ENCODE measurements at places on chromosomes 6 and 20. TPM values are rescaled to one million over a fixed set of nuclear protein-coding genes. Genes with fewer than 3 reads are reported as not detected.

GRCh38 chr6:111818539-111819226 lies 54.6 kb downstream of the FYN start:
- DNase-seq: no peak

DNA sequence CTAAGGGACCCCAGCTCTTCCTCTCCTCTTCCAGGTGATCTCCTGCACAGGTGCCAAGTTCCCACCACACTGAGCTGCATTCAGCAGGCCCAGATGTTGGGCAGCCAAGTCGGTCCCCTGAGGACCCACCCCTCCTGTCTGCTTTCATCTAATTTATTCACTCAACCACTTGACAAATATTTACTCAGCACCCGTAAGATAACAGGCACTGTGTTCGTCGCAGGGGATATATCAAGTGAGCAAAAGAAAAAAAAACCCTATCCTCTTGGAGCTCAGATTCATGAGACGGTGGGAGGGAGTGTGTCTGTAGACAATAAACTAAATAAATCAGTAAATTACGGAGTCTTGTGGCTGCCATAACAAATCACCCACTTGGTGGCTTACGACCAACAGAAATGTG lies 143.6 kb downstream of the MRPL14 start:
- no peak for DNase-seq

DNA sequence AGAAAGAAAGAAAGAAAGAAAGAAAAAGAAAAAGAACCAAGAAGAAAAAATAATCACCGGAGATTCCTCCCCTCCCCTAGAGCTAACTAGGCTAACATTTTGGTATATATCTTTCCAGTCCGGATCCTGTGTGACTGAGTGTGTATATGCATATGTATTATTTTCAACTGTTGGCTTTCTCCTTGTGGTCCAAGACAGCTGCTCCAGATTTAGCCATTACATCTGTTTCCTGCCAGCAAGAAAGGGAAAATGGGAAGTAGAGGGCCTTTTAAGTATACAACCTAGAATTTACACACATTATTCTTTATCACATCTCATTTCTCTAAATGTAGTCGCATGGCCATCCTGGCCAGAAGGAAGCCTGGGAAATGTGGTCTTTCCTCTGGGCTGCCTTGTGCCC lies 15.2 kb downstream of the SLC52A3 start:
- DNase-seq: no peak

- no peak for DNase-seq
Observed at GRCh38 chr6:87210979-87211378, 55.6 kb downstream of the ZNF292 start.

GRCh38 chr20:37714978-37715672 lies 21.3 kb downstream of the CTNNBL1 start:
- DNase-seq: no peak

DNA sequence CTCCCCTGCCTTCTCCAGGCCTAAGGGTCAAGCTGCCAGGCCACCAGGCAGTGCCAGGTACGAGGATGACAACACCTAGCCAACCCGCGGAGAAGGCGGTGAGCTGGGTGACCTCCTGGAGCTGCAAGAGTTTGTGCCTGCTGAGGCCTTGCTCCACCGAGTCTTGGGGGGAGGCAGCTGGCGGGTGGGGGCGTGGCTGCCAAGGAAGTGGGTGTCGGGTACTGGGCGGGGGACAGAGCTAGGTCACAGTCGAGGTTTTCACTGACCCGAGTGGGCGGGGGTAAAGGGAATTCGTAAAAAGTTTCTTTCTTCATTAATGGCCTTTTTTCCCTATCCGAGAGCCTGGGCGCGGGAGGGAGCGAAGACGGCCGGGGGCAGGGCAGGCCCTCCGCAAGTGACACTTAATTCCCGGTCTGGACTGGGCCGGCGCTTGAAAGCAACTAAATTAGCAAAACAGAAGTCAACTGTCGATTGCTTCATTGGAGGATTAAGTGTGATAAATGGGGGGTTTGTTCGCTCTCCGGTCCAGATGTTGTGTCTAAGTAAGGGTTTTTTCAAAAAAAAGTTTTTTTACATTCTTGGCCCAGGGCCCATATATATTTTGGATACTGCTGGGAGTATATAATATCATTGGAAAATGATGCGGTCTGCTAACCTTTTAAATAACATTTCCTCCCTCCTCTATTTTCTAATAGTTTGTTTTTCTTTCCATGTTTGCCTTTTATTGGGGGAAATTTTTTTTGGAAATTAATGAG lies 43.1 kb upstream of the FOXP4 start:
- no peak for DNase-seq

GRCh38 chr6:116472706-116473105 lies 11.5 kb downstream of the CALHM6 start:
- no peak for DNase-seq

DNA sequence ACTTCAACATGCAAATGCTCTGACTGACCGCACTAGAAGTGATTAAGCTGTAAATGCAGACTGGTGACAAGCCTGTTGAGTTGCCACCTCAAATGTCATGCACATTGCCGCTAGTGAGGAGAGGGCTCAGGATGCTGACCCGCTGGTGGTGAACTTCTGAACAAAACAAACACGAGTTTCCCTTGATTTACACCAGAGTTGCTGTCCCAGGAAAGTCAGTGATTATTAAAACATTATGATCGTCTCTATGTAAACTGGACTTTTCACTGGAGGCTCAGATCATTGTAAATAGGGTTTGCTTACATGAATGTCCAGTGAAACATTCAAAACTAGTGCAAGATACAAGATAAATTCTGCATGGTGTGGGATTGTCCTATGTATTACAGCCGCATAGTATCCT lies 420.1 kb downstream of the PREX1 start:
- no peak for DNase-seq

- no peak for DNase-seq
Observed at GRCh38 chr20:25280051-25280573, 32.2 kb downstream of the PYGB start.

DNA sequence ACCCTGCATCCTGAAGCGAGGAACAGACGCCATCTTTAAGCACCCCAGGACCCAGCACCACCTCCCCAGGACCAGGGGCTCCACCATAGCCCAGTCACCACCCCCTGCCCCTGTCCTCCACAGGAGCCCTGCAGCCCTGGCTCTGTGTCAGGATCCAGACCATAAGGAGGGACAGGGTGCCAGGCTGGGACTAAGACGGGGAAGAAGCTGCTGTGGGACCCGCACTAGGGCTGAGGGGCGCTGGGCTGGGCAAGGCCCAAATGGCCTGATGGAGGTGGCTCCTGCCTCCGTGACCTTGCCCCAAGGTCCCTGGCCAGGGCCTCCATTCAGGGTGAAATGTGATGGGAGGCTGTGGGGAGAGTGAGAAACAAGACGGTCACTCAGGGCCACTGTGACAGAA lies 385.6 kb downstream of the TAF4 start:
- DNase-seq: no peak

DNA sequence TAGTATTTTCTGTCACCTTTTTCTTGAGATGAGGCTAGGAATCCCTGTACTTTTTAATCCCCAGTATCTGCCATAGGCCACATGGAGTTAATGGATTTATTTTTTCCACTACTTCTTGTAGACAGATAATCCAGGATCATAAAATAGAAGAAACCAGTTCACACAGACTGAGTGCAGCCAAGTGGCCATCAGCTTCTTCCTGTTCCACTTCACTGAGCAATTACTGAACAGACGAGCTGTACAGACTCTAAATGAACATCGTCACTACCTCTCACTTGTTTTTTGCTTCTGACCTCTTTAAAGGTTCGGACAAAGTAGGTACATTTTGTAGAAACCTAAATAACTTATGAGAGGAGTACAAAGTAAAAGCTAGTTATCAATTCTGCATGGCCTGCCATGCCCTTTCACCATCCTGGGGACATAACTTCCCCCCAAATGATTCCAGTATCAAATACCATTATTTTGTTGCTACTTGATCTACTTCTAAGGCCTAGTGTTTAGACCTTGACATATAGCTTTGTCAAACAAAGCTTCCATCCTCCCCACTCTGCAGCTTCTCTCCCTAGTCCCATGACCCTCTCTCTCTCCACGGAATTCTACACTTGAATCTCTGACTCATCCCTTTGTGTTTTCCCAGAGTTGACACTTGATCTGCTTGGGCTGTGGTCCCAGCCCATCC lies 34.4 kb upstream of the ARHGAP18 start:
- DNase-seq: peak; percentile 35

DNA sequence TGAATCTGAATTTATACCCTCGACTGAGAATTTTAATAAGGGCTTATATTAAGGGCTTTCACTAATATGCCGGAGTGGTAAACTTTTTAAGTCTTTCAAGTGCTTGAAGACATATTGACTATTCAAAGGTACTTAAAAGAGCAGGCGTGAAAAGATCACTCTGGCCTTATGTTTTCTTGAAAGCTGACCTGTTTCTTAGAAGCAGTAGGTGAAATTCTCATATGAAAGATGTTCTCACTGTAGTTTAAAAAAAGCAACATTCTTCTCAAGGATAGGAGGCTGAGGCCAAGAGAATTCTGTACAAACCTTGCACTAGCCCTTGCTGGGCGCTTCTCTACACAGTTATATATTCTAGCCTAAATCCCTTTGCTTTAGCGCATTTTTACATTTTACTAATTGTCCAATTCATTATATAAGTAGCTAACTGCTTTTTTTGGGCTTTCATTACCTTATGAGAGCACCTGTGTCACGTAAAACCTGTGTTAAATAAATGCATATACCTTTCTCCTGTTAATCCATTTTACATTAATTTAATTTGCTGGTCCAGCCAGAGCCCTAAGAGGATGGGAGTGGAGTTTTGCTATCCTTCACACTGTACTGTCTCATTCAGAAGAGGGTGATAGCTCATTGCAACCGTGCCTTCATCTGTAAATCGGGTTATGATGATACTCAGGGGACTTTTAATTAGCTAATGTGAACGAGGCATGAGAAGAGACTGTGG lies 59.6 kb upstream of the HFE start:
- DNase-seq: no peak

Gene ERVFRD-1
- not detected for total RNA-seq

Gene ARMH2
- not detected for total RNA-seq

Gene PGC
- not detected for total RNA-seq

Gene EPB41L2
- total RNA-seq: 67.4 TPM

Data from PC-9 (cell line).